Upper lobe of right lung (tissue), 1 donor: ENCODE measurements at places on chromosomes 16 and 17.
A peak's percentile ranks its signal among the peaks of the same experiment; 100 is the strongest.

- H3K4me1 ChIP-seq: no peaks in the 10 kb centered on the region
- no peaks in the 10 kb centered on the region for H3K36me3 ChIP-seq
- no peaks in the 10 kb centered on the region for H3K27me3 ChIP-seq
- H3K4me3 ChIP-seq: no peak overlapping the region
- DNase-seq: no peak
These were observed 61.5 kb downstream of the USP22 start for GRCh38 chr17:20981046-20981920.

- H3K36me3 ChIP-seq: no peaks in the 10 kb centered on the region
- no peak overlapping the region for H3K27ac ChIP-seq
- DNase-seq: no peak
- H3K4me3 ChIP-seq: no peak overlapping the region
- H3K27me3 ChIP-seq: no peaks in the 10 kb centered on the region
These were observed 11.4 kb upstream of the TNRC6C start for GRCh38 chr17:77946900-77947645.

DNA sequence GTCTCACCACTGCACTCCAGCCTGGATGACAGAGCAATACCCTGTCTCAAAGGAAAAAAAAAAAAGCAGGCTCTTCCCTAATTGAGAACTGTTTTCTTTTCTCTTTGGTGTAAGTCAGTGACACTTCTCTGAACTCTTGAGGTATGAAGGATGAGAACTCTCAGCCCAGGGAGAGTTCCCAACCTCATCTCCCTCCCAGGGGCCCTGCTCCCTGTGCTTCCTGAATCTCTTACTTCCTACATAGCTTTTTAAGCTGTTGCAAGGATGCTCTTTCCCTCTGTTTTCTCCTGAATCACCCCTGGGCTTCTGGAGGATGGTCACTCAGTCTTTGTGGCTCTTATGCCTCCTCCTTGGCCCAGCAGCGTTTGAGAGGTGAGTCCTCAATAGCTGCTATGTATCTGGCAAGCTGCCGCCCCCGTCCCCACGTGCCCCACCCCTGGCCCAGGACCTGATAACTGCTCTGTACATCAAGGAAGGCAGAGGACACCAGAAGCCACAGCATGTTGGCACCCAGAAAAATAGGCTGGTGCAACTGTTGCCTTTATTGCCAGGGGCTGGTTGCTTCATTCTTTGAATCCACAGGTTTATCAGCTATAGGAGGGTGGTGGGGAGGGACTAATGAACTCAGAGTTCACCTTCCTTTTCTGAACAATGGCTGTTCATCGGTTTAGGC, 24.0 kb downstream of the IGF2BP1 start:
- no peak overlapping the region for H3K27ac ChIP-seq
- no peak overlapping the region for H3K4me3 ChIP-seq
- peaks cover 27% of the 10 kb centered on the region for H3K27me3 ChIP-seq
- no peak for DNase-seq
- H3K4me1 ChIP-seq: no peaks in the 10 kb centered on the region
- no peaks in the 10 kb centered on the region for H3K36me3 ChIP-seq

- H3K4me3 ChIP-seq: no peak overlapping the region
- no peaks in the 10 kb centered on the region for H3K27me3 ChIP-seq
- no peak for DNase-seq
- H3K36me3 ChIP-seq: no peaks in the 10 kb centered on the region
- H3K27ac ChIP-seq: no peak overlapping the region
These were observed 57.2 kb downstream of the SOCS1 start for GRCh38 chr16:11198828-11199227.

DNA sequence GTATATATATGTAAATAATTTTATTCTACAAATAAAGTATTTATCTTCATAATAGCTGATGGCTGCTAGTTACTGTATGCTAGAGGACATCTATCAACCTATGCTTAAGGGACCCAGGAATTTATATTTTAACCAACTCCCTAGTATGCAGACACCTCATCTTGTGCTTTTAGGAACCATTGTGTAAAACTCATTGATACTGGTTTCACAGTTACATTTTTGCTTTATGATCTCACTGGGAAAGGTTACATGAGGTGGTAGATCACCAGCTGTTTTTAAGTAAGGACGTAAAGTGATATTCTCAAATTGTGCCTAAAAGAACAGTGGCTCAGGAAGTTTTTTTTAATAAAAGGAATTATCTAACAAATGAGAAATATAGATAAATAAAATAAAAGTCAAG, 56.4 kb downstream of the VMP1 start:
- no peak for DNase-seq
- peaks cover 8% of the 10 kb centered on the region for H3K36me3 ChIP-seq
- no peak overlapping the region for H3K4me3 ChIP-seq
- no peaks in the 10 kb centered on the region for H3K27me3 ChIP-seq

DNA sequence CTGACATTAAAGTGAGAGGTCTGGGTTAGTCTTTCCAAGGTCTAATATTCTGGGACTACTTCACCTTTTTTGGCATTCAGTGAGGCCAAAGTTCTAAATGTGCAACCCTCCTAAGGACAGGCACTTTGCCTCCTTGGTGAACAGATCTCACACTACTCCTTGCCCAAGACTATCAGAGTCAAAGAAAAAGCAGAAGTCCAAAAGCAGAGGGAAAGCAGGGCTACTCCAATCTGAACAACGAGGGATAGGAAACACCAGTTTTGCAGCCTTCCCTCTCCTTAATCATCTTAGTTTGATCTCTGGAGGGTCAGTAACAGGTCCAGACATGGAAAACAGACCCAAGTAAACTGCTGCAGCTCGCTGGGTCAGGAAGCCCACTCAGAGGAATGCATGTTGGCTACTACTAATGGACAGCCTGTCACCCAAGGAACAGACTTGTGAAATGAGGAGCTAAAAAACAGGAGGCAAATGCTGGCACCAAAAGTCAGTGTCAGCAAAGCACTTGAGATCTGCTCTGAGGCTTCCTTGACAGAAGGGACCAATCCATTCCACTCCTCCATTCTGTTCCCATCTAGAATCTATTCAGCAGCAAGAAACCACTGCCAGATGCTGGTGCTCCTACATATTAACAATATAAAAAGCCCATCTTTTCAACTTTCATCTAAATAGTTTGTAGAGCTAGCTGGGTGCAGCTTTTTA, 29.9 kb downstream of the DCUN1D3 start:
- H3K27me3 ChIP-seq: no peaks in the 10 kb centered on the region
- peaks cover 88% of the 10 kb centered on the region for H3K4me1 ChIP-seq
- peak overlapping the region; percentile 51 for H3K27ac ChIP-seq

DNA sequence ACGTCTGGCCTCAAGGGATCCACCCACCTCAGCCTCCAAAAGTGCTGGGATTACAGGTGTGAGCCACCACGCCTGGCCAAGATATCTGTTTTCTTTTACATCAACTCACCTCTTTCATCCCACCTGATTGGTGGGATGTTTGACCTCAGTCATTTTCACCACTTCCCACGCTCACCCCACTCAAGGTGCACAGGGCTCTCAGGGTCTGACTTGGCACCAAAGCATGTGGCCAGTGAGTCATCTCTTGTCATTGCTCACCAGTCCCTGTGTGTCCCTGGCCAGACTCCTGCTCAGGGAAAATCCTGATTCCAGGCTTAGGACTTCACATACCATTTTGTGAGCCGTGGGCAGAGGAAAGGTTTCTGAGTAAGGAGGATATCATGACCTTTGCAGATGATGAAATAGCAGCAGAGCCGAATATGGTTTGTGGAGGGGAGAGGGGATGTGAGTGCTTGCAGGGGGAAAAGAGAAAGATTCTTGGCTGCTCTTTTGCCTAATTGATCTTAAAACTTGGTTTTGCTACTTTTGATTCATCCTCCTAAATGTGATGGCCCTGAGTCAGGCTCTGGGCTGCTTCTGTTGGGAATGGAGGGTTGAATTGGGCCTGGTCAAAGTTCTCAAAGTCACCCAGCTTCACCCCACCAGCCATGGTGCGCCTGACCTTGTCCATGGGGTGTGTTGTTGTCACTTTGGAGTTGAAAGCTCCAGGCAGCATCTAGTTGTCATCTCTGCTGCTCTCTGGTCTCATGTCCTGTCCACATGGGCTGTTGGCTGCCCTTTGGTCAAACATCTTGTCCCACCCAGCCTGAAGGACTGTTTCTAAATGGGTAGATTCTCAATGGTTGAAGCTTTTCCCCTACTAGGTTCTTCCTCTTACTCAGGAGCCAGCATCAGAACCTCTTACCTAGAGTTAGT, 6.0 kb upstream of the KCNH6 start:
- H3K4me1 ChIP-seq: no peaks in the 10 kb centered on the region
- DNase-seq: no peak
- H3K4me3 ChIP-seq: no peak overlapping the region
- no peaks in the 10 kb centered on the region for H3K36me3 ChIP-seq

- no peaks in the 10 kb centered on the region for H3K27me3 ChIP-seq
- no peaks in the 10 kb centered on the region for H3K36me3 ChIP-seq
- peak overlapping the region; percentile 53 for H3K27ac ChIP-seq
- H3K4me3 ChIP-seq: no peak overlapping the region
- no peak for DNase-seq
- H3K4me1 ChIP-seq: peaks cover 55% of the 10 kb centered on the region
These were observed 13.6 kb downstream of the HLF start for GRCh38 chr17:55278173-55278961.

DNA sequence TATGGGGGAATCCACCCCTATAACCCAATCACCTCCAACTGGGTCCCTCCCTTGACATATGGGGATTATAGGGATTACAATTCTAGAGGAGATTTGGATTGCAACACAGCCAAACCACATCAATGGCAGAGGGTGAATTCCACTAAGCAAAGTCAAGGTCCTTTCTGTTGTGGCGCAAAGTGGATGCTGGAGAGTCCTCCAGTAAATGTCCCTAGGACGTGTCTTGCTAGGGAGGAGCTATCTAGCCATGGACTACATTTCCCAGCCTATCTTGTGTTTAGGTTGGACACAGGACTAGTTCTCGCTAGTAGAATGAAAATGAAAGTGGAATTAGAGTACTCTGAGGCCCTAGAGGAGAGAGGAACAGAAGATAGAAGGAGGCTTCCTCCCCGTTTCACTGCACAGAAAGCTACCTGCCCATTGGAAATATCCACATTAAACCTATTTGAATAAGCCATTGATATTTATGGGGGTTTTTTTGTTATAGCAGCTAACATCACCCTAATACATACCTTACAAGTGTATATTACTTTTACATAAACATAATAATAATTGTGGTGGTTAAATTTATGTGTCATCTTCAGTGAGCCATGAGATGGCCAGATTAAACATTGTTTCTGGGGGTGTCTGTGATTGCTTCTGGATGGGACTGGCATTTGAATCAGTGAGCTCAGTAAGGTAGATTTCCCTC, 56.7 kb upstream of the ERCC4 start:
- H3K27me3 ChIP-seq: no peaks in the 10 kb centered on the region
- no peaks in the 10 kb centered on the region for H3K4me1 ChIP-seq
- DNase-seq: no peak
- H3K4me3 ChIP-seq: no peak overlapping the region
- H3K27ac ChIP-seq: no peak overlapping the region

DNA sequence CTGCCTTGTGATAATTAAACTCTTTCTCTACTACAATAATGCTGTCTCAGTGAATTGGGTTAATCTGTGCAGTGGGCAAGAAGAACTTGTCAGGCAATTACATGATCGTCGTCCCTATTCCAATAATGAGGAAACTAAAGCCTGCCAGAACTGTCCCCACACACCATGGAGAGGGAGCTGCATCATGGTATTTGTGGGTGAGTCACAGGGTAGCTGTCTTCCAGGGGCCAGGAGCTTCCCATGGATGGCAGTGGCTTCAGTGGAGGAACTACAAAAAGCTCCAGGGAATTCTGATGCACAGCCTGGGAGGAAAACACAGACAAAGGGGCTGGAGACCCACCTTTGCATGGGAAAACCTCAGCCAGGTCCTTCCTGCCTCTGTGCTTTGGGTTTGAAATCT, 83.3 kb upstream of the C16orf82 start:
- H3K27me3 ChIP-seq: no peaks in the 10 kb centered on the region
- no peak overlapping the region for H3K4me3 ChIP-seq
- DNase-seq: no peak
- H3K36me3 ChIP-seq: no peaks in the 10 kb centered on the region
- H3K27ac ChIP-seq: no peak overlapping the region
- H3K4me1 ChIP-seq: no peaks in the 10 kb centered on the region

DNA sequence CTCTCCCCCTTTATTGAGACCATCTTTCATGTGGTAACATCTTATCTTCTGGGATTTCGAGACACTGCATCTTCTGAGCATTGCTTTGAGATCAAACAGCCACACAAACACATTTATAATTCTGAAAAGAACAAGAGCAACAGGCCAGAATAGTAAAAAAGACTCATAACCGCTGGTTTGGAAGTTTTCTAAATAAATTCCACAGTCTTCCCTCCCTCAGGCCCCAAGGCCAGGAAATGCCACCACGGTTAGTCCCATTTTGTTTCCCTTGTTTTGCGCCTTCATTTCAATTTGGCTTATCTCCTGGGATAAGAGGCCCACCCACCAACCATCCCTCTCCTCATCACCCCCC, 25.3 kb downstream of the LITAF start:
- no peaks in the 10 kb centered on the region for H3K27me3 ChIP-seq
- H3K4me3 ChIP-seq: no peak overlapping the region
- peaks cover 42% of the 10 kb centered on the region for H3K4me1 ChIP-seq
- peaks cover 15% of the 10 kb centered on the region for H3K36me3 ChIP-seq
- DNase-seq: no peak

DNA sequence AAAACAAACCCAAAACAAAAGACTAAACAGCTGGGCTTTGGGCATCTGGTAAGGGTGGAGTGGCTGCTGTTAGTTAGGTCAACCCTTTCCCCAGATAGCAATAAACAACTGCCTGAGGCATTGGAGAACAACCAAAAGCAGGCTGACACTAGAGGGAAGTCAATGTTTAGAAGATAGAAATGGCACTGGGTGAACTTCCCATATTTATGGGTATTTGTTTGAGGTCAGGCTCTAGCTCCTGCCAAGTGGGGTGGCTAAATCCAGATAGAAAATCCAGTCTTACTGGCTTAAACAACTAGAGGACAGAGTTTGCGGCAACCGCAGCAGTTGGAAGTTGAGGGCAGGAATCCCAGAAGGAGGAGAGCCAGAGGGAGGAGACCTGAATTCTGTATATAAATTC, 79.4 kb downstream of the SDK2 start:
- no peak for DNase-seq
- H3K27ac ChIP-seq: no peak overlapping the region
- H3K4me1 ChIP-seq: no peaks in the 10 kb centered on the region
- H3K4me3 ChIP-seq: no peak overlapping the region
- no peaks in the 10 kb centered on the region for H3K36me3 ChIP-seq

DNA sequence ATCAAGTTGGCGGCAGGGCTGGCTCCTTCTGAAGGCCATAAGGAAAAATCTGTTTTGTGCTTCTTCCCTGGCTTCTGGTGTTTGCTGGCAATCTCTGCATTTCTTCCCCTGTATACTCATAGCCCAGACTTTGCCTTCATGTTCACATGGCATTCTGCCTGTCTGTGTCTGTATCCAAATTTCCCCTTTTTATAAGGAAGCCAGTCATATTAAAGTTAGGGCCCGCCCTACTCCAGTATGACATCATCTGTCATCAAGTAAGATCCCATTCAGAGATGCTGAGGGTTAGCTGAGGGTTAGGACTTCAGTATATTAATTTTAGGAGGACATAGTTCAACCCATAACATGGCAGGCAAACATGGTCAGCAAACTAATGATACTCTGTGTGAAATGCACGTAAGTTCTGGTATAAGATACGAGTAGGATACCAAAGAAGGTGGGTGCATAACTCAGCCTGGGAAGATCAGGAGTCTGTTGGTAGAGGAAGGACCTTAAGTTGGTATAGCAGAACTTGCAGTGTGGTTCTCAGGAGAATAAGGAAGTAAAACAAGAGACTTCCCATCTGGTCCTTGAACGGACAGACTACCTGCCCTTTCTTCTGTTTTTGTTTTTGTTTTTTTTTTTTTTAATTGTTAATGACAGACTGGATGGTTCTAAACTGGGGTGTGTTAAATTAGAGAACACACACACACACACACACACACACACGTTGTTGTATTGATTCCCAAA, 13.9 kb downstream of the MAP2K6 start:
- no peaks in the 10 kb centered on the region for H3K27me3 ChIP-seq
- DNase-seq: no peak
- no peak overlapping the region for H3K27ac ChIP-seq
- H3K4me3 ChIP-seq: no peak overlapping the region
